ENCODE measurements at places on chromosomes 4 and X.
A peak's percentile ranks its signal among the peaks of the same experiment; 100 is the strongest.

- DNase-seq: no peak
Measured at GRCh38 chrX:31237189-31237588, 165.3 kb upstream of the FTHL17 start.

- DNase-seq: no peak
Measured at GRCh38 chr4:19135895-19136633, 1114.5 kb upstream of the LCORL start.

- no peak for DNase-seq
Measured at GRCh38 chr4:95105112-95105511, 347.4 kb downstream of the BMPR1B start.

DNA sequence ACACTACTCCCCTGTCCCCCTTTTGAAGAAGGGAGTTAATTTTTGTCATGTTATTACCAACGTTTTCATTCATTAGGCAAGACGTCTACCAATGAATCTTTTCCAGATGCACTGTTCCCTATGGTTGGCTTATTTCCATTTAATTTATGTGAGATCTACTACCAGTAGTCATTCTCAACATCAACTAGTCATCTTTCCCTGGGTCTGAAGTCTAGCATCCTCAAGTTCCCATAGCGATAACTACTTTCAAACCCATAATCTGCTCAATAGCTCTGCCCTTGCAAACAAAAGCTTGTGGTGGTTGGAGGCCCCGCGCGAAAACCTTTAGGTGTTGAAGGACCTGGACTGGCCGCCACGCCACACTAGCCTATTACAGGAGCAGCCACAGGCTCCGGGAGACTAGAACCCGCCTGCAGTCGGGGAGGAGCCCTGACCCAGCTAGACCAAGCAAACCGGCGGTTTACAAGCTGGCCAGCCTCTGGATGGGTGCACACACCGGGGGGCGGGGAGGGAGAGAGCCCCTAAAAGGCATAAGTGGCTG lies 746 bp downstream of the PPAT start:
- DNase-seq: peak; percentile 83

- no peak for DNase-seq
Measured at GRCh38 chr4:73723023-73723422, 17.3 kb upstream of the CXCL8 start.

- no peak for DNase-seq
Measured at GRCh38 chrX:258291-259040, 22.7 kb upstream of the PLCXD1 start.

DNA sequence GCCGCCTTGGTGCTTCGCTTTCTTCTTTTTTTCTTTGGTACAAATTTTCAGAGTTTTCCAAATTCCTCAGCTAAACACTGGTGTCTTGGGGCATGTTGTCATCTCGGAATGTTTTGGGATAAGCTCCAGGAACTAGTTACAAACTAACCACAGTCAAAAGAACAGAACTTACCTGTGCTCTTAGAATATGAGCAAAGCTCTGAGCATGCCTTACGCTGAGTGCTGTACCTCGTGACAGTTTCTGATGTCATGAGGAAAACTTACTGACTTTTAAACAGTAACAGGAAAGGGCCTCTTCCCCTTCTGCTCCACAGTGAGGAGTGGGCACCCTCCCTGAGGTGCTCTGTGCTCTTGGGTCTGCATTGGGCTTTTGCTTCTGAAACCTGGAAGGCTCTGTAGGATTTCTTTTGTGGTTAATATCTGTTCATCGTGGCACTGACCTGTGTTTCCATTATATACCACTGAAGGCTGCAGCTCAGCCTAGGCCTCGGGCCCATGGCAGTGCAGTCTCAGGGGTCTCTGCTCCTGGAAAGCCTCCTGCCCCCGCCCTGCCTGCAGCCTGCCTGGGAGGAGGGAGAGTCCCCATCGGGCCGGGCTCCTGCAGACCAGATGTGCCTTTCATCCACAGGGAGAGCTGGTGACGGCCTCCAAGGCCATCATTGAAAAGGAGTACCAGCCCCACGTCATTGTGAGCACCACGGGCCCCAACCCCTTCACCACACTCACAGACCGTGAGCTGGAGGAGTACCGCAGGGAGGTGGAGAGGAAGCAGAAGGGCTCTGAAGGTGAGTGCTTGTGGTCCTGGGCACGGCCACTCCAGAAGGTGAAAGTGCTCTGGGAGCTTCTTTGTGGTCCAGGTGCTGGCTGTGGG lies 48.7 kb downstream of the NOP14 start:
- DNase-seq: no peak

DNA sequence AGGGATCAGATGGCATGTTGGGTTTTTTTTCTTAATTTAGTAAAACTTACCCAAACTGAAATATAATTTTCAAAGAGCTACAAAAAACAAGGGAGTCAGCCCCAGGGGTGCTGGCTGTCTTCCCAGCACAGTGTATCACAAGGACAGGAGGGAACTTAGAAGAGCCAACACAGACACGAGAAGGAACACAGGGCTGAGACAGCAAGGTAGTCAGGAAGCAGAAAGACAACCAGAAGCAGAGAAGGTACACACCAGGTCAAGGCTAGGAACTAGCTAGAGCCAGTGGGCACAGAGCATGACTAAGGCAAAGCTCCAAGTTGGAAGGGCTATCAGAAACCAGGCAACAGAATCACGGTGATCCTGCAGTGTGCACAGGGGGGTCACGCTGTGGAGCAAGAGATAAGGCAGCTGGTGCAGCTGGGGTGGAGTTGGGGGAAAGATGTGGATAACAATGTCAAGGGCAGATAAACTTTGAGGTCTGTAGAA lies 168.7 kb downstream of the NR3C2 start:
- DNase-seq: no peak

- peak; percentile 56 for DNase-seq
Measured at GRCh38 chr4:62670514-62670913, 1470.4 kb downstream of the ADGRL3 start.

DNA sequence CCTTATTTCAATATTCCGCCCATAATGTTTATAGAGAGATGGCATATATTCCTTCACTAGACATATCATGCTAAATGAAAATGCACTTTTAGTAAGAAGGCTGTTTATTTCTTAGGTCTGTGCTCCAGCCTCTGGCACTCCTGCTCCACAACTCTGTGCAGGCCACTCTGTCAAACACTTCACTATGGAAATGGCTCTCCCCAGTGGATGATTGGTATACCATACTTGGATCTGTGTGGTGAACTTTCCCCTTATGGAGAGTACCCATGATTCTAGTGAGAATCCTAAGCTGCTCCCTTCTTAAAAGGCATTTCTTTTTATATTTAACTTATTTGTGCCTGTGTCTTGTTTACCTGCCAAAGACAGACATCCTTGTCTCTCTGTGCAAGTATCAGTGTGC lies 480.1 kb upstream of the GALNT7 start:
- DNase-seq: no peak
